Bronchial smooth muscle cell (primary cell): ENCODE measurements at places on chromosomes 1 and 21. TPM values are rescaled to one million over a fixed set of nuclear protein-coding genes. Genes with fewer than 3 reads are reported as not detected.

Gene ALX3
- not detected in 2 replicates for total RNA-seq

Gene GPR153
- 6.6 and 11.3 TPM in 2 replicates for total RNA-seq

Gene CEP350
- total RNA-seq = 42.8 and 44.4 TPM in 2 replicates

Gene TMEM269
- total RNA-seq = under 0.01 TPM in 1 of 2 replicates, not detected in the other

Gene S100A14
- 0.47 and 2.1 TPM in 2 replicates for total RNA-seq

Gene OR2M3
- not detected in 2 replicates for total RNA-seq

Gene GLIS1
- total RNA-seq = 0.47 and 0.77 TPM in 2 replicates

Gene ANKRD35
- 2.9 and 5.2 TPM in 2 replicates for total RNA-seq

Gene AIM2
- total RNA-seq = not detected in 2 replicates

Gene SLAMF6
- total RNA-seq = not detected in 2 replicates

Gene TLR5
- total RNA-seq = under 0.01 TPM in 1 of 2 replicates, not detected in the other

Gene CYP2J2
- under 0.01 and 0.17 TPM in 2 replicates for total RNA-seq

Gene IQCC
- 0.69 and 1.6 TPM in 2 replicates for total RNA-seq

Gene KCNQ4
- total RNA-seq = not detected in 2 replicates

Gene CD53
- not detected in 2 replicates for total RNA-seq

Gene ZNF496
- 9.1 and 12.0 TPM in 2 replicates for total RNA-seq

Gene TOR1AIP2
- 40.7 and 50.9 TPM in 2 replicates for total RNA-seq

Gene ANKRD65
- 1.1 and 1.9 TPM in 2 replicates for total RNA-seq

Gene CFHR4
- not detected in 2 replicates for total RNA-seq

Gene COL6A1
- total RNA-seq = 1,262 and 2,390 TPM in 2 replicates

Gene DYRK3
- 15.4 and 24.6 TPM in 2 replicates for total RNA-seq

Gene PDPN
- 0.86 and 1.1 TPM in 2 replicates for total RNA-seq

Gene LCE2A
- not detected in 2 replicates for total RNA-seq

Gene FHAD1
- total RNA-seq = 0.26 and 0.32 TPM in 2 replicates

Gene OR10T2
- not detected in 2 replicates for total RNA-seq

Gene RGS16
- 0.95 and 1.1 TPM in 2 replicates for total RNA-seq

Gene PPIH
- total RNA-seq = 18.1 and 23.6 TPM in 2 replicates

Gene GADD45A
- total RNA-seq = 37.3 and 41.3 TPM in 2 replicates

Gene ASPM
- total RNA-seq = 1.1 and 5.4 TPM in 2 replicates

Gene CYP4A11
- not detected in 2 replicates for total RNA-seq

Gene TMEM240
- 3.7 and 5.4 TPM in 2 replicates for total RNA-seq
